ENCODE measurements at places on chromosomes 13 and 19.

- no peak for DNase-seq
Observed at GRCh38 chr19:31749231-31749630, 400.0 kb upstream of the TSHZ3 start.

DNA sequence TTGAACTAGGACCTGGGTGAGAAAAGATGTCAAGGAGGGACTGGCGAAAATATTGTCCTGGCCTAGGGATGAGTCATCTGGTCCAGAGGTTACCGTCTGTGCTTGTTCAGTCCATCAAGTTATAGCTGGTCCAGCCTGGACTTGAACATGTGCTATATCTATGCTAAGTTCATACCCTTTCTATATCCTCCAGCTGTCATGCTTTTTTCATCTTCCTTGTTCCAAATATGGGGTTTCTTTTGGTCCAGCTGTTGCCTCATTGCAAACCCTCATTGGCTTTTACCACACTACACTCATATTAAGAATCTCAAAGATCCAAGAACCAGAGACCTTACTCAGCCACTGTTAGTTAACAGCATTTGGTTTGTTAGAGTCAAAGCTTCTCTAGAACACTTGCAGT is 19.1 kb upstream of the KLF12 start:
- no peak for DNase-seq

DNA sequence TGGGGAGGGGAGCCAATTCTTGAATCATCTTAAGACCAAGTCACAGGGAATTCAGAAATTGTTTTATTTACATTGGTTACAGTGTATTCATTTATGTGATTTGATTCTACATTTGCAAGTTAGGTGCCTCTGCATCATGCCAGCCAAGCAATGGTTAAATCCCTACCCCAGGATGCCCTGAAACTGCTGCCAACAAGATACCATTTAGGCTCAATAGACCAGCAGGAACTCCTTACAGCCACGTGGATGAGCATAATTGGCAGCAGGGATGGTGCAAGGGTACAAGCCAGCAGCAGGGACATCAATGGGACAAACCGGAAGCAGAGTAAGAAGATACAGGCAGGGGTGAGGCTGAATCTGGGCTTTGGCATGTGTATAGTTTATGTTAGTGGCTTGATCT is 72.4 kb upstream of the NBEA start:
- DNase-seq, result no peak

DNA sequence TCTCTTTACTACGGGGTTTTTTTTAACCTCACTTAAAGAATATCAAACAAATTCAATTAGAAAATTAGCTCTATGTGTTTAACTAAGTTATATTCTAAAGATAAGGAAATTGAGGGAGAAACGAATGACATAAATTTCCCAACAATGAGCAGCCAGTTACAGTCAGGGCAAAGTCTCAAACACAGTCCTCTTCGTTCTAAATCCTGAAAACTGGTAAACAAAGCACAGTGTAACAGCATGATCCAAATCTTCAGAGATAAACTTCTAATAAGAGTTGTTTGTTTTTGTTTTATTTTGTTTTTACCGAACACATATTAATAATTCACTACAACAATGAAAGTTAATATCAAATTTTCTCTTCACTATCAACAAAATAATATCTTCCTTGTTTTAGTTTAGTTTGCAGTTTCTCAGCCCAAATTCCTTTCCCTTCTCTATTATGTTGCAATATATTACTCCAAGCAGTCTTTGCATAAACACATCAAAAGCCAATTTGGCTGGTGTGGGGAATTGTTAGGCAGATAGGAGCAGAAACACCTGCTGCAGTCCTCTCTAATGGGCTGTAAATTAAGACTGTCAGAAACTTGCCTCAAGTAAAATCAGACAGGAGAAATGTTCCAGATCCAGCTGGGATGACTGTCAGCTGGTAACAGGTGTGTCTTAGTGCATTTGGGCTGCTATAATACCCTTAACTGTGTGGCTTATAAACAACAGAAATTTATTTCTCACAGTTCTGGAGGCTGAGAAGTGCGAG is 106.5 kb upstream of the SGCG start:
- DNase-seq, result no peak

- DNase-seq, result no peak
Observed at GRCh38 chr13:78940455-78941130, 281.6 kb upstream of the OBI1 start.

DNA sequence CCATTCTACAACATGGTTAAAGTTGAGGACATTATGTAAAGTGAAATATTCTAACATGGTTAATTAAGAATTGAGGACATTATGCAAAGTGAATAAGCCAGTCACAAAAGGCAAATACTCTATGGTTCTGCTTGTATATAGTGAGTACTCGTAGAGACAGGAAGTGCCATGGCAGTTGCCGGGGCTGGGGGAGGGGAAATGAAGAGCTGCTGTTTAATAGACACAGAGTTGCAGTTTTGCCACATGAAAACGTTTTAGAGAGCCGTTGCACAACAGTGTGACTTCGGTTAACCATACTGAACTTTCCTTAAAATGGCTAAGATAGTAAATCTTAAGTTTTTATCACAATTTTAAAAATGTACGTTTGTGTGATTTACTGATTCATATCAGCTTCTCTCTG is 176.9 kb downstream of the SHISA2 start:
- DNase-seq, result no peak

GRCh38 chr13:98741741-98742435 is 10.6 kb downstream of the SLC15A1 start:
- no peak for DNase-seq

DNA sequence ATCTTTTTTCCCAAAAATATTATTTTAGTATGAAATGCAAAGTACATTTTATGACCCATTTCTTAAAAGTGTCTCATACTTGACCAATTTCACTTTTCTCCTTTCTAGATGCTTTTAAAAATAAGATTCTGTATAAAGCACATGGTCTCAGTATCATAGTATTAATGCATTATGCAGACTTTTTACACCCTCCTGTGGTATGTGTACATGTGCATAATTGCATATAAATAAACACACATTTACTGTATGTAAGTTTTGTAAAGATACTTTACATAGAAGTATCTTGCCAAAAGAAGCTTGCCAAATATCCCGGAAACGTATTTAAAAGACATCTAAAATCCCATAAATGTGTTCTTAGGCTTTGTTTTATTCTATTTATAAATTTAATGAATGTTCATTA is 85.1 kb upstream of the MAB21L1 start:
- DNase-seq, result no peak

DNA sequence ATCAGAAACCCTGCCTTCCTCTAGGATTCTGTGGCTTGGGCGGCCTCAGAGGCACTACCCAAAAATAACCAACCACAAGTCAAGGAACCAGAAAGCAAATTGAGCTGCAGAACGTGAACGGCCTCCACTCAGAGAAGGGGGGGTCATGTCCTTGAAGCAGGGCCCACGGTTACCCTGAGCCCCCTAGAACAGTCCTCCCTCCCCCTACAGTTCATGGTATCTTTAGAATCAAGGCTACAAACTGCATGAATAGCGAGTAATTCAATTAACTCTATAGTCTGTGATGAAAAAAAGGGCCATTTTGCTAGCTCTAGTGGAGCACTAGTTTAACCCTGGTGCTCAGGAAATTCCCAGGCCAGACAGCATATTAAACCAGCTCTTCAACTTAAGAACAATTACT is 79.0 kb upstream of the ZNF507 start:
- DNase-seq, result no peak

GRCh38 chr13:99312493-99312883 is 5.3 kb upstream of the GPR183 start:
- no peak for DNase-seq

GRCh38 chr13:63690672-63691071 is 2275.0 kb upstream of the PCDH20 start:
- DNase-seq, result no peak

GRCh38 chr19:7831452-7831851 is 1.4 kb downstream of the EVI5L start:
- no peak for DNase-seq

- no peak for DNase-seq
Observed at GRCh38 chr19:814152-815078, 7.3 kb downstream of the PLPPR3 start.

GRCh38 chr19:4609878-4610511 is 29.3 kb upstream of the TNFAIP8L1 start:
- DNase-seq, result peak; percentile 28

DNA sequence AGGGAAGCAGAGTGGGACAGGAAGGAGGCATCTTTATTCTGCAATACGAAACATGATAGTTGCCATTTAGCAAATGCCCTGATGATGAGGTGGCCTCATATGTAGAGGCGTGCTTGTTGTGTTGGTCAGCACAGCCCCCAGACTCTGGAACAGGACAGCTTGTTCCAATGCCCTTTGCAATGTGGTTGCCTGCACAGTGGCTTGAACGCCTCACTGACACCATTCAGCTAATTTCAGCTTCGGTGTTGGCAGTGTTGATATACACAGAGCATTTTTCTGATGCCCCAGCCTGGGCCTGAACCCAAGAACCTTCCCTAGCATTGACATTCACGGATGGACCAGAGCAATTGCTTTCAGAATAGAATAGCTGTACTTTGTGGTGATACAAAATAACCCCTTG is 133.3 kb downstream of the HS6ST3 start:
- DNase-seq, result no peak

GRCh38 chr13:40562975-40563349 is 103.5 kb downstream of the FOXO1 start:
- DNase-seq, result no peak

- no peak for DNase-seq
Observed at GRCh38 chr19:49103331-49104085, 10.7 kb upstream of the LIN7B start.

- DNase-seq, result no peak
Observed at GRCh38 chr13:59770451-59770850, 393.3 kb downstream of the DIAPH3 start.

- no peak for DNase-seq
Observed at GRCh38 chr13:71499235-71499634, 367.8 kb downstream of the DACH1 start.

GRCh38 chr13:104594806-104595205 is 1528.6 kb upstream of the SLC10A2 start:
- no peak for DNase-seq

DNA sequence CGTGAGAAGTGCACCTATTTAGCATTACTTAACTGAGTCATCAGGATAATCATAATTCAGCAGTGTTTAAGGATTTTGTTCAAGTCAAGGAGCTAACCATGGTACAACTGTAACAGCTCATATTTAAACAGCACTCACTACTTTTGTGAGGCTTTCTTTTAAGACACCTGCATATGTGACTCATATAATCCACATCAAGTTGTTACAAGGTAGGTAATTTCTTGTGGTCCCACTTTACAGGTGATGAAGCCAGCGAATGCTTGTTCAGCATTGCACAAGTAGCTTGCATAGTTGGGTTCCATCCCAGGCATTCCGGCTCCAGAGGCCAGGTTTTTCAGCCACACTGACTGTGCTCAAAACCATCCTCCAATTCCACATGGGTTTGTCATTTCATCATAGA is 569.2 kb downstream of the MYO16 start:
- no peak for DNase-seq

DNA sequence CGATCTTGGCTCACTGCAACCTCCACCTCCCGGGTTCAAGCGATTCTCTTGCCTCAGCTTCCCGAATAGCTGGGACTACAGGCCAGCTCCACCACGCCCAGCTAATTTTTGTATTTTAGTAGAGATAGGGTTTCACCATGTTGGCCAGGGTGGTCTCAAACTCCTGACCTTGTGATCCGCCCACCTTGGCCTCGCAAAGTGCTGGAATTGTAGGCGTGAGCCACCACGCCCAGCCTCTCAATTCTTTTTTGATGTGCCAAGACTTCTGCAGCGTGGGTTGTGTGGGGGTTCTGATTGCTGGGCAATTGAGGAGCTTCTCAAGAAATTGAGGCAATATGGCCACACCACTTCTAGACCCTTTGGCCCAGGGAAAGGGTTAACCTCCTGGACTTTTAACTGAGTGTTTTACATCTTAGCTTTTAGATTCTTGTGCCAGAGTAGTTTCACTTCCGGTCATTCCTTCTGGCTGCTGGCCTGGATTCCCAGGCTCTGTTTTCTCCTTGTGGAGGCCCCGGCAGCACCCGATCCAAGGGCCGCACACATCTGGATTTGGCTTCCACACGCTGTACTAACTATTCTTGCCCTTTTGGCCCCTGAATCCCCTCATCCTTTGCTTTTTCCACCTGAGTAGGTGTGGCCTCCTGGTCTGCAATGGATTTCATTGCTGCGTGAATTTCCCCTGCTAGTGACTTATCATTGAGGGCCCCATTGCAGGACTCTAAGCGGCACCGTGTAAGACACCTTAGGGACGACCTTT is 14.7 kb downstream of the SMARCA4 start:
- no peak for DNase-seq

DNA sequence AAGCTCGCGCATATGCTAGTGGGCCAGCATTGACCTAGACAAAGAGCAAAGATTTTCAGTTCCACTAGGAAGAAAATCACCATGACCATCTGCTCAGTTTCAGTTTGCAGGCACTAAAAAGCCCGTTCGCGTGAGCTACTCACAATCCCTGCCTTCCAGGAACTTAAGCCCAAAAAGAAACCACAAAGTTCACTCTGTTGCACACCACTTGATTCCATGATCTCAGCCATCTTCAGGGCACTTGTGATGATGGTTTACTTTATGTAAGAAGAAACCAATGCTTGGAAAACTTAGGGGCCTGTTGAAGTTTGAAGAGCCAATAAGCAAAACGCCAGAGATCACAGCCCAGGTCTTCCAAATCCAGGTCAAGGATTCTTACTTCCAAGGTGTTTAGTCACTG is 45.0 kb upstream of the SLC15A1 start:
- no peak for DNase-seq

DNA sequence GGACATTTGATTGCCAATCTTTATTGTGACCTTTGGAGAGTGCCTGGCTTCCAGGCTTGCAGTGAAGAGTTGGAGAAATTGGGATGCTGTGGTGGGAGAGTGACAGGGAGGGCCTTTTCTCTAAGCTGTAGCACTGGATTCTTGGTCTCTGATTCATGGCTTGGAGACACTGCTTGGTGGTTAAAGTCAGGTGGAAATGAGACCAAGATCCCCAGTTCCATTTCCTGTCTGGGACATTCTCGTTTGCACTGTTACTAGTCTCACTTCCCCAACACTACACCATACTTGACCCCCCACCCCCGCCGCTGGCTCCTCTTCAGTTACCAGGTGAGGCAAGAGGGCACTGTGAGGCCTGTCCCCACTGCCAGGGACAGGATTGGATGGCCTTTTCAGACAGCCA is 2.9 kb downstream of the SUPT5H start:
- DNase-seq, result peak; percentile 59

DNA sequence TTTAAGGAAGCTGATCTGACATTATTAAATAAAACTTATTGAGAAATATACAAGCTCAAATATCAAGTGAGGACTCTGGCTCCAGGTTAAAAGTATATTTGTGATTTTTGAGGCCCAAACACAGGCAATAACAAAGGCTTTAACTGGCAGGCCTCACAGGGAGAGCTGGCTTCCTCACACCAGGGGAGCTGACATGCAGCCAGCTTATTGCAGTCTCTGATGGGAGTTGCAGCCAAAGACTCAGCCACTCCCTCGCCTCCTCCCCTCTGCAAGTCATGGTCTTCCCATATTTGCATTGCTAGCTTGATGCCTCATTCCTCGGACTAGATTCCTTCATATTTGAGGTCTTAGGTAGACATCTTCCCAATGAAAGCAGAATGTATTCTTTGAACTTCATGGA is 647.1 kb upstream of the SLITRK6 start:
- no peak for DNase-seq

Data from GM13976 (cell line).